ENCODE measurements at places on chromosomes 6 and 20. TPM values are rescaled to one million over a fixed set of nuclear protein-coding genes. Genes with fewer than 3 reads are reported as not detected.

Gene RPS18
- total RNA-seq = 2,442 TPM

Gene ANGPT4
- not detected for total RNA-seq

Gene NTSR1
- 0.98 TPM for total RNA-seq

Gene TBPL1
- 11.0 TPM for total RNA-seq

Gene AIF1
- total RNA-seq = not detected

Gene C6orf58
- not detected for total RNA-seq

Gene VWA7
- total RNA-seq = 9.6 TPM

- no peak for DNase-seq
Measured at GRCh38 chr6:153367021-153367420, 235.9 kb upstream of the RGS17 start.

DNA sequence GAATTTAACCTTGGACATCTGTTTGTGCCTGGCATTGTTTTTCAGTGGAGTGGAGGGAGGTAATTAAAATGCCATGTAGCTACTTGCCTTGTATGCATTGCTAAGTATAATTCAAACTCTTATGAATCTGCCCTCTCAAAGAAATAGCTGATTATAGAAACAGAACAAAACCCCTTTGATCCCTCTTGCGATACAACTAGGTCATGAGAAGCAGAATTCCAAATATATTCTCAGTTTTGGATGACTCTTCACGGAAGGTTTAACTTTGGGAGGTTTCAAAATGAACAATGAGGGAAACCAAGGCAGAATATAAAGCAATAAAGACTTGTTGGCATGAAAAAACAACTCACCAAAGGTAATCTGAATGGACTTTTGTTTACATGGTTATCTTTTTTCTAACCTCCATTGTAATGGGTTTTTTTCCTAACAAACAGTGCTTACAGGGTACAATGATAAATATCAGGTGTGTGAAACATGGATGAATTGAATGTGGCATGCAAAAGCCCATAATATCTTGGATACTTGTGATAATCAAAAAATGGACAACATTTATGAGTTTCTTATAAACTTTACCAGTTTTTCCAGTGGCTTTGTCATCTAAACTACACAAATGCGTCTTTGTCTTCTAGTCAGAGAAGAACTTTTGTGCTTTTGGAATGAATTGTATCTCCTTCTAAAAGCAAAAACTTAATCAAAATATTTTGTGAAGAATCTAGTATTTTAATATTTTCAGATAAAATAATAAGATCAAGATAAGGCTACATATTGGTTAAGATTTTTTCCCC, 15.7 kb upstream of the HEY2 start:
- no peak for DNase-seq

DNA sequence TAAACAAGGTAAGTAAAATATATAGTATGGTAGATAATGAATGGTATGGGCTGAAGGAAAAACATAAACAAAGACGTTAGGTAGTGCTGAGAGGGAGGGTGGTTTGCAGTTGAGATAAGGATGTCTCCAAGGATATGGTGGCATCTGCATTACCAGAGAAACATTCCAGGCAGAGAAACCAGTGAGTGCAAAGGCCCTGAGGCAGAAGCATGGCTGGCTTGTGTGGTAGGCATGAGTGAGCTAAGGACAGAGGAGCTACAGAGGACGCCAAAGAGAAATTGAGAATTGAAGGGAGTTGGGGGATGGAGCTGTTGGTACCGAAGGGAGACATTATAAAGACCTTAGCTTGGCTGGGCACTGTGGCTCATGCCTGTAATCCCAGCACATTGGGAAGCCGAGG, 18.4 kb upstream of the TFAP2A start:
- DNase-seq = no peak

- no peak for DNase-seq
Measured at GRCh38 chr6:34959224-34959623, 70.2 kb downstream of the ANKS1A start.

- peak; percentile 49 for DNase-seq
Measured at GRCh38 chr6:36724514-36725390, 27.1 kb downstream of the RAB44 start.

DNA sequence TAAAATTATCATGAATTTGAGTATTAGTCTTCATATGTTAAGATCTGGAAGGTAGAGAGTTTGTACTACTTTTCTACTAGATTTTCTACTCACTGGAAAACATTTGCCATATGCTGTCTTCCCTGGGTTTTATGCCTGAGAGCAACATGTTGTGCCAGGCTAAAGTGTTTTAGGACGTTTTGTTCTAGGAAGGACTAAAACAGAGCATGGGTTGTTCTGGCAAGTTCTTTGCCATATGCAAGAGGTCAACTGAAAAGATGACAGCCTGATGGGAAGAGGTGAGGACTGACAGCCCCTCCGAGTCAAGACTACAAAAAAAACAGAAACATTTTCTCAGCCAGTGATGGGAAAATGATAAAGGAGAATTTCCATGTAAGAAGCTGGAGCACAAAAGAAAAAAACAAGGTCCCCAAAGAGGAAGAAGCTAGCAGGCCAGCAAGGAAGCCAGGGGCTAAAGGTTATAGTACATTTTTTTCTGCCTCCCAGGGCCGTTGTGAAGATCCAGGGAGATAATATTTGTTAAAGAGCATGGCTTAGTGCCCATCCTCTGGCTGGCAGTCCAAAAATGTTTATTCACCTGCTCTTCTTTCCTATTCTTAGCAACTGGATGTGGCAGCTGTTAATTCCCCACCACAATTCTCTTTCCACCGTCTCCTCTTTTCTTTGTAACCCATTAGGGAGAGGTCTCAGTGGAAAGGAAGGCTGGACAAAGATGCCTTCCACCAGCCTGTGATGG, 7.8 kb downstream of the SCGN start:
- no peak for DNase-seq

- DNase-seq = no peak
Measured at GRCh38 chr20:49851231-49851705, 38.6 kb downstream of the SLC9A8 start.

- no peak for DNase-seq
Measured at GRCh38 chr20:44390280-44390679, 34.8 kb downstream of the HNF4A start.

- peak; percentile 77 for DNase-seq
Measured at GRCh38 chr6:29965873-29966601, 23.7 kb downstream of the HLA-A start.

DNA sequence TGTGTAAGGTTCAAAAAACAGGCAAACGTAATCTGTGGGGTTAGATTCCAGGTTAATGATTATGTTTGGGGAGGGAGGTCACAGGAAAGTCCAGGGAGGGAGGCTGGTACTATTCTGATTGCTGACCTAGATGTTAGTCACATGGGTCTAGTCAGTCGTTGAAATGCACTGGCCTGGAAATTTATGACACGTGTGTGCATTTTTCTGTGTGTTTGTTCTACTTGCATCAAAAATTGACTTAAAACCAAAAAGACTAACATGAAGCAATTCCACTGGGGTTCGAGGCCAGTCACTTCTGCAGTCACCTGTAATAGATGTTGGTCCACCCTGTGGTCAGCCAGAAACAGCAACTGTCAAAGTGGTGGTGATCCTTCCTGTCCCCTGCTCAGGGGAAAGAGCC, 104.2 kb upstream of the MLN start:
- DNase-seq = no peak

DNA sequence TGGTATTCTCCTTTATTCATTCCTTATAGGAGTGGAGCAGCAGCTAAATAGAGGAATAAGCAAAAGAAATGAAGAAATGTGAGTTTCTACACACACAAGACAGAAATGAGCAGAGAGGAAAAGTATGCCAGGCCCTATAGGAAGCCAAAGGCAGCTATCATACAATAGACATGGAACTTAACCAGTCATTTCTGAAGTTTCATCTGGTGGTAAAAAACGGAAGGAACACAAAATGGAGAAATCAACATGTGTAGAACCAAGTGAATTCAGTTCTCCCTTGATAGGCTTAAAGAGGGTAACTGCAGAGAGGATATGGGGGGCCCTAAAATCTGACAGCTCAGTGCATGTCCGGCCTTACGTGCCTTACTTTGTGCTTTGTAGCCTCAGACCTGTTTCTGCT, 44.6 kb downstream of the TSBP1 start:
- no peak for DNase-seq

GRCh38 chr20:52470561-52470960, 279.0 kb upstream of the ZFP64 start:
- no peak for DNase-seq

DNA sequence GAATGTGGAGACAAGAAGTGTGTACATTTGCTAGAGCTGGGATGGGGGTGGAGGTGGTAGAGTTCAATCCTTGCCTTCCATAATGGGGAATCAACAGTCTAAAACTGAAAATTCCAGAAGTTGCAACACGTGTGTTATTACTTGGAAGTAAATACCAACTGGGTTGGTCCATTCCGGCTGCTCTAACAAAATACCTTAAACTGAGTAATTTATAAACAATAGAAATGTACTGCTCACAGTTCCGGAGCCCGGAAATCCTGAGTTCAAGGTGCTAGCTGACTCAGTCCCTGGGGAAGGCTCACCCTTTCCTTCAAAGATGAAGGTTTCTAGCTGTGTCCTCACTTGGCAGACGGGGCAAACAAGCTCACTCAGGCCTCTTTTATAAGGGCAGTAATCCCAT, 59.0 kb downstream of the RIN2 start:
- DNase-seq = peak; percentile 65

GRCh38 chr20:25487306-25487705, 79.8 kb downstream of the GINS1 start:
- no peak for DNase-seq

- peak; percentile 65 for DNase-seq
Measured at GRCh38 chr20:11047559-11047958, 373.8 kb upstream of the JAG1 start.

DNA sequence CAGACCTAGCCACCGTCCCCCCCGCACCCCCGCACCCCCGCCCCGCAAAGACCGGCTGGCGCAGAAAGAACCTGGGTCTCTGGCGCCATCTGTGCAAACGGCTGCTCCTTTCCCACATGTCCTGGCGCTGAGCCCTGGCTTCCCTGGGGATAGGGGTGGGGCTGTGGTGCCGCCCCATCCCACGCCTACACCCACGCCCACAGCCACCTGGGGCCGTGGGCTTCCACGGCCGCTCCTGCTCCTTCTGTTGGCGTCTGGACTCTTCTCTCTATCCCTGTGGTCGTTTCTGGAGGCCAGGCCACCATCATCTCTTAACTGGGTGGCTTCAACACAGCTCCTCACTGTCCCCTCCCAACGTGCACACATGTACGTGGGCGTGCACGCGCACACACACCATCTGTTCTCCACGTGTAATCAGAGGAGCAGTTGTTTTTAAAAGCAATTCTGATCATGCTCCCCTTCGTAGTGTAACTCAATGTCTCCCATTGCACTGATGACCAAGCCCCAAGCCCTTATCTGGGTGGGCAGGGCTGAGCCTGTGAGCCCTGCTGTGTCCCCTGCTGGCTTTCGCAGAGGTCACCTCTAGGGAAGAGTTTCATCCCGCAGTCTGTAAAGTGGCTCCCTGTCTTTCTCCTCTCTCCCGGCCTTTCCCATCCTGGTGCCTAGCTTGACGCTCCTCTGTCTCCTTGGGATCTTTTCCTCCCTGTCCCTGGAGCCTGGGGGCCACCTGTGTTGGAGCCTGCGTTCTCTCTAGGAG, 31.9 kb upstream of the FAM83D start:
- DNase-seq = no peak

DNA sequence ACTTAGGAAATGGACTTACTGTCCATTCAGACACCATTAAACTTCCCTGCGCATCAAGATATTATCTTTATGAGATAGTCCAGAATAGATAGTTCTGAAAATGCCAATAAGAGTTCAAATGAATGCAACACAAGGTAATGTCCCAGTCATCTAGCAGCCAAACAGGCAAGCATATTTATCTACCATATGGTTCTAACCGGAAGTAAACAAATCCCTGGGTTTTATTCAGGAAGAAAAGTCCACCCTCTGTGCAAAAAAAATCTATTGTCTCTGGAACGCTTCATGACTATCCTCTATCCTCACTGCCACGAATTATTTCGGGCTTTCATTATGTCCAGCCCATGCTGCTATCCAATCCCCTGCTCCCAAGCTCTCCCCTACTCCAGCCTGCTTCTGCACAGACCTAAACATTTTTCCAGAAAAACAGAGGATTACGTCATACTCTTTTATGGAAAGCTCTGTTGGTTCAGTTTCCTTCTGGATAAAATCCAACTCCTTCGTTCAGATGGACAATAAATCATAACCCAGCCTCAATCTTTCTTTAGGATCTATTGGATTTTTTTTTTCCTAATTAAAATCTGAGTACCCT, 11.4 kb downstream of the PPIL6 start:
- DNase-seq = no peak

DNA sequence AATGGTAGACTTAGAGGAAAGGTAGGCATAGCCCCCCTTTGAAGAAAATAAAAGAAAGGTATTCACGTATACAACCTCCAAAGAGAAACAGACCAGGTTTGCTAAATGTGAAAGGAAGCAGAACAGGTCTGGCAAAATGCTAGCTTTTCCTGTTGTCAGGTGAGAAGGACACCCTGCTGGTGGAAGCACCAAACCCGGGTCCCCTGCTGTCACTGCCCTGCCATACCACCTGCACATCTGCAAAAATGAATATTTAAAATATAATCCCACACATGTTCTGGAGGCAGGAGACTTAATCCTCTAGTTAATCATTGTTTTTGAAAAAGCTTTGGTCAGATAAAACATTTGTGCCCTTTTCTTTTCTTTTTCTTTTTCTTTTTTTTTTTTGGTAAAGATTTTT, 48.9 kb upstream of the OLIG3 start:
- no peak for DNase-seq

DNA sequence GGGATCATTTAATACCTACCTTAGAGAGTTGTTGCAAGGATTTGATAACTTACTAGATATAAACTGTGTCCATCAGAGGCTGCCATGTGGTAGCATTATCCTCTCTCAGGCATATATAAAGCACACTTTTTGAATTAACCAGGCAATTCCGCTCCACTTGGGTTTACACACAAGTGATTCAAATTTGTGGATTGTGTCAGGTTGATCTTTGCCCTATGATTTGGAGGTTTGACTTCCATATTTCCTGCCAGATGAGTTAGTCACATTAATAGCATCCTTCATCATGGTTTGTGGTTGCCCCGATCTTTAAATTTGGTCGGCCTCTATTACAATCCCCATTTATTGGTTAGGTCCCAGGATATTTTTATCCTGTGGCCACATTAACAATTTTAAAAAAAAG, 44.8 kb upstream of the CTAGE9 start:
- DNase-seq = no peak

DNA sequence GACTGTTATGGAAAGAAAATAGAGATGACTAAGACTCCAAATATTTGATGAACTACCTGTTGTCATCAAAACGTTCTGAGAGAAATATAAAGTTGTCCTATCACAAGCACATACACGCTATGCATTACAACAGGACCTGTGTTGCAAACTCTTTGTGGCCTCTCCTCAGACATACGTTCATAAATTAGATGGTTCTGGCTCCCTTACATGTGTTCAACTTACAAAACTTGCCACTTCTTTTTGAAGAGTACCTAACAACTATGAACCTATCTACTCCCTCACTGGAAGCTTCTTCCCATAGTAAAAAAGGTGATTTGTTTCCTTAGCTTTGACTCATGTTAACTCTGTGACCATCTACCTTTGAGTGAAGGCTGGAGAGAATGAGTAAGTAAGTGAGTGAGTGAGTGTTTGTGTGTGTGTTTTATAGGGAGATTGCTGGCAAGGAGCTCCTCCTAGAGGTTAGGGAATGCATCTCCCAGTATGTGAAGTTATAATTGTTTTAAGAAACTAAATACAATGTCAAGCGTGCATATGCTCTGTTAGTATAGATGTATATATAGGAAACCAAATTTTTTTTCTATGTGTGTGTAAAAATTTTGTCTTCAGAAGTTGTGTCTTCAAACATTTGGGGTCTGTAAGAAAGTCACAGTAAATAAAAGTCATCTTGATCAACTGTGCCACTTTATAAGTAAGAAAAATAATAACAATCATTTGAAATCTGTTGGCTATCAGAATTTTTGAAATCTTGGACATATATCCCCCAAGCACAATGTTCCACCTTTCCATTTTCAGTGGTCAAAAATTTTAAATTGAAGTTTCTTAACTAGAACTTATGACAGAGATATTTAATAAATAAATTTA, 1211.1 kb upstream of the GJE1 start:
- DNase-seq = peak; percentile 70
